ENCODE measurements at places on chromosomes 4 and X. TPM values are rescaled to one million over a fixed set of nuclear protein-coding genes. Genes with fewer than 3 reads are reported as not detected.

DNA sequence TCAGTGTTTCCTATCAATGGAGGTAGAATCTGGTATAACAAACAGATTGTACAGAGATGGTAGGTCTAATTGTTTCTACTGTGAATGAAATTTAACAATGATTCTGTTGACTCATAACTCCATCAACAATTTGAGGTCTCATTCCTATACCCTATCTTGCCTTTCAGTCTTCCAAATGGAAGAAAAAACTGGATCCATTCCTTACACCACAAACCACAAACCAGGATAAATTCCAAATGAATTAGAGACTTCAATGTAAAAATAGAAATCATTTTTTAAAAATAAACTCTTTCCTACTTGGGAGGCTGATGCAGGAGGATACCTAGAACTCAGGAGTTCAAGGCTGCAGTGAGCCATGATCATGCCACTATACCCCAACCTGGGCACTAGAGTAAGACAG, 114.4 kb upstream of the WDR44 start:
- no peak overlapping the region for H3K27ac ChIP-seq
- H3K27me3 ChIP-seq = peaks cover 2% of the 10 kb centered on the region
- H3K4me3 ChIP-seq = no peak overlapping the region
- H3K4me1 ChIP-seq = no peaks in the 10 kb centered on the region
- H3K36me3 ChIP-seq = no peaks in the 10 kb centered on the region

DNA sequence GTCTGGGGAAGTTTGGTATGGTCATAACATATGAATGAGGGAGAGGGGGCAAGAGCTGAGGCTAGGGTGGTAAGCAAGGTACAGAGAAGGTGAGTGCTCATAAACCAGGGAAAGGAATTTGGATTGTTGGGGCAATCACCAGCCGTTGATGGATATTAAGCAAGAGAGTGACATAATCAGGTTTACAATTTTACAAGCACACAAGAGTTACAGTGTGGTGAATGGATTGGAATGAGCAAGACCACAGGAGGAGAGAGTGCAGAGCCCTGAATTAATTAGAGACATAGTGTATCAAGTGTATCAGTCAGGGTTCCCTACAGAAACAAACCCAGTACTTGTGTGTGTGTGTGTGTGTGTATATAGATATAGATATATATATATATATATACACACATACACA, 18.7 kb upstream of the FMR1NB start:
- no peaks in the 10 kb centered on the region for H3K36me3 ChIP-seq
- DNase-seq = no peak
- peaks cover 8% of the 10 kb centered on the region for H3K27me3 ChIP-seq
- no peak overlapping the region for H3K27ac ChIP-seq

GRCh38 chrX:12370497-12370986, 232.3 kb downstream of the FRMPD4 start:
- no peaks in the 10 kb centered on the region for H3K36me3 ChIP-seq
- no peaks in the 10 kb centered on the region for H3K4me1 ChIP-seq
- no peak for DNase-seq
- H3K27ac ChIP-seq = no peak overlapping the region

DNA sequence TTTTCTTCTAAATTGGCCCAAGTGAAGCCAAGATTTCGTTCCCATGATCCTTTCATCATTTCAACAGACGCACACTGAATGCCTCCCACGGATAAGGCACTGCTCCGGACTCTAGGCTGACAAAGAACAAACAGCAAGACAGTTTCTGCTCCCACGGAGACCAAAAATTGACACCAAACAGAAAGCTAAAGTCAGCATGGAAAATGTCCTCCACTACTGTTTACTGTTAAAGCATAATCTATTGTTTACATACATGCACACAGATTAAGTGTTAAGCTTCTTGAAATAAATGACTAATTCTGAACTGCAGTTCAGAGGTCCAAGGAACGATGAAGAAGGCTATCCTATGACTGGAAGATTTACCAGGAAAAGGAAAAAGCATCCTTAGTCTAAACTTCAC, 199.6 kb downstream of the AASDH start:
- no peaks in the 10 kb centered on the region for H3K4me1 ChIP-seq
- H3K36me3 ChIP-seq = no peaks in the 10 kb centered on the region
- no peak overlapping the region for H3K27ac ChIP-seq
- H3K4me3 ChIP-seq = no peak overlapping the region
- no peak for DNase-seq

GRCh38 chr4:114780205-114780604, 181.6 kb downstream of the UGT8 start:
- H3K36me3 ChIP-seq = no peaks in the 10 kb centered on the region
- H3K4me1 ChIP-seq = no peaks in the 10 kb centered on the region
- H3K27me3 ChIP-seq = peaks cover 5% of the 10 kb centered on the region
- DNase-seq = no peak
- no peak overlapping the region for H3K27ac ChIP-seq

DNA sequence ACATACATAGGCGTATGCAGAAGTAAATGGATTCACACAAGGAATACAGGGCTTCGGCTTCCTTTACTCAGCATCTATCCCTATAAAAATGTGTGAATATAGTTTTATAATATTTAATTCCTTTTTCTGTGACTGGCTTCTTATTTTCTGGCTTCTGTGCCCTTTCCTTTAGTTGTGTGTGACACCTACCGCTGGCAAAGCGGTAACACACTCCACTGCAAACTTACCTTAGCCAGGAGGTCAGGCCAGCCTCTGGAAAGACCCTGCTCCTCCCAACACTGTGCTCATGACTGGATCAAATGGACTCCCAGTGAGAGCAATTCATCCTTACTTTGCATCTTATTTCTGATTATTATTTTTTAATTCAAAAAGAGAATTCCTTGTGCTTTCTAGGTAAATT, 244.2 kb downstream of the ANK2 start:
- no peak overlapping the region for H3K27ac ChIP-seq
- no peaks in the 10 kb centered on the region for H3K4me1 ChIP-seq
- H3K36me3 ChIP-seq = no peaks in the 10 kb centered on the region
- peaks cover 13% of the 10 kb centered on the region for H3K27me3 ChIP-seq
- DNase-seq = no peak

GRCh38 chr4:127791391-127791790, 9.3 kb downstream of the HSPA4L start:
- no peak overlapping the region for H3K4me3 ChIP-seq
- no peaks in the 10 kb centered on the region for H3K4me1 ChIP-seq
- no peak for DNase-seq
- peaks cover 42% of the 10 kb centered on the region for H3K27me3 ChIP-seq
- H3K27ac ChIP-seq = no peak overlapping the region

DNA sequence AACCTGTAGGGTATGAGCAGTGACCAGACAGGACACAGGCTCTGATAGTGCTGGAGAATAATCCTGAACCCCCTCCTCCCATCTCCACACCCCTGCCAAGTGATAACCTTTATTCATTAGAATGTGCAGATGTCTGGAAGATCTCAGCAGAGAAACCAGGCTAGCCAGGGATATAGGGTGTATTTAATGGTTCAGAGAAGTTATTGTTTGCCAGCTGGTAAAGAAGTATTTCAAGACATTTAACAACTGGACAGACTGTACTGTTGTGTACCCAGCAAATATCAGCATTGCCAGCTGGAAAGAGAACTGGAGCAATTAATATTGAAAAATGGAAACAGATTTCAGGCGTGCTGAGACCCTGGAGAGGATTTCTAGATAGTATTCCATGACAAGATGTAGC, 94.5 kb downstream of the RASGEF1B start:
- H3K36me3 ChIP-seq = no peaks in the 10 kb centered on the region
- H3K27me3 ChIP-seq = peaks cover 16% of the 10 kb centered on the region
- no peaks in the 10 kb centered on the region for H3K4me1 ChIP-seq
- no peak for DNase-seq
- H3K27ac ChIP-seq = no peak overlapping the region

DNA sequence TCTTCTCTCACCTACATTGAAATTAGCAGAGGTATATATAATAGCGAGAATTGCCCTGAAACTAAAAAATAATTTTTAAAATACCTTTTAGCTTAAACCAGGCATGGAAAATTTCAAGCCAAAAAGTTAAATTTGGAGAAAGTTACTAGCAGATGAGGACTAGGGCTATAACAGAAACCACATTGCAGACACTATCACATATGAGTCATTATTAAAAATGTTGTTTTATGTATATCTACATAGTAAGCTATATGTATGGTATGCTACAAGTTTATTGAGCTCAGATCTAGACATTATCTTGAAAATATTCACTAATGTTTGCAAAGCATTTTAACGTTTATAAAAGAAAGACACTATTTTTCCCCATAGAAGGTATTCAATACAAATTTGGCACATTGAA, 147.8 kb downstream of the PAPSS1 start:
- no peak overlapping the region for H3K4me3 ChIP-seq
- peaks cover 5% of the 10 kb centered on the region for H3K27me3 ChIP-seq
- no peak for DNase-seq
- H3K27ac ChIP-seq = no peak overlapping the region

DNA sequence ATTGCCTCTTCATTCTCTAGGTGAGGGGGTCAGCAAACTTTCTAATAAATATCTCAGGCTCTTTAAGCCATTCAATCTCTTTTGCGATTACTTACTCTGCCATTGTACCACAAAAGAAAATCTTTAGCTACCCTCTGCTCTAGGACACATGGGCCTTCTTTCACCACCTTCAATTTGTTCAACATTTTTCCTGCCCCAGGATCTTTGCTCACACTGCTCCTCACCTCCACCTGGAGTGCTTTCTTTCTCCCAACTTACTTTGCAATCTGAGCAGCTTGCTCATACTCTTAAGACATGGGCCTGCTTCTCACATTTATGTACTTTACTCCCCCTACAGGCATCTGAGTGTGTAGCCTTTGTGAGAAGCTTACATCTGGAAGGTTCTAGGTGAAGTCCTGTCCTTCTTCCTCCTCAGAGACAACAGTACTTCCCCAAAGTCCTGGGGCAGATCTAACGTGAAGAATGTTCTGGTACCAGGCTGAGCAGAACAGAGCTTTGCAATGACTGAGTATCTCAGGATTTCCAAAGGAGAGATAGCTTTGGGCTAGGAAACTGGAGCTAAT, 55.0 kb upstream of the PRDM5 start:
- DNase-seq = peak; percentile 26
- H3K36me3 ChIP-seq = no peaks in the 10 kb centered on the region
- no peak overlapping the region for H3K4me3 ChIP-seq
- H3K4me1 ChIP-seq = peaks cover 2% of the 10 kb centered on the region

DNA sequence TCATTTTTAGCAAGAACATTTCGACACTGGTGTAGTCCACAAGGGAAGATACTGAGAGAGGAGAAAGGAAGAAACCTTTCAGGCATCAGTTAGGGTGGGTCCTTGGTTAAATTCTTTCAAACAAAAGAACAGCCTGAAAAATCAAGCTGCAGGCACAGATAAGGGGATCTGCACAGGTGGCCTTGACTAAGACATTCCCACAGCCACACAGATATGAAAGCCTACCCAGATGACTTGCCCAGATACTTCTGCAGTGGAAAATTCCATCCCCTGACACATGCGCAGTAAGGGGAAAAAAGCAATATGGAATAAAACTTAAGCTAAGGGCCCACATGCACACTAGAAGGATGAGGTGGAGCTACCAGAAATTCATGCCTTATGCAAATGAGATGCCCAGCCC, 8.9 kb upstream of the TMEM165 start:
- H3K4me3 ChIP-seq = no peak overlapping the region
- no peaks in the 10 kb centered on the region for H3K36me3 ChIP-seq
- no peak overlapping the region for H3K27ac ChIP-seq
- H3K4me1 ChIP-seq = peaks cover 26% of the 10 kb centered on the region
- H3K27me3 ChIP-seq = peaks cover 3% of the 10 kb centered on the region
- DNase-seq = no peak

GRCh38 chrX:53795576-53795975, 109.1 kb upstream of the HUWE1 start:
- no peaks in the 10 kb centered on the region for H3K36me3 ChIP-seq
- H3K27me3 ChIP-seq = no peaks in the 10 kb centered on the region
- H3K4me1 ChIP-seq = peaks cover 15% of the 10 kb centered on the region
- no peak overlapping the region for H3K4me3 ChIP-seq

GRCh38 chr4:22670956-22671355, 21.8 kb upstream of the GBA3 start:
- H3K4me1 ChIP-seq = peaks cover 55% of the 10 kb centered on the region
- H3K27me3 ChIP-seq = no peaks in the 10 kb centered on the region
- no peaks in the 10 kb centered on the region for H3K36me3 ChIP-seq

DNA sequence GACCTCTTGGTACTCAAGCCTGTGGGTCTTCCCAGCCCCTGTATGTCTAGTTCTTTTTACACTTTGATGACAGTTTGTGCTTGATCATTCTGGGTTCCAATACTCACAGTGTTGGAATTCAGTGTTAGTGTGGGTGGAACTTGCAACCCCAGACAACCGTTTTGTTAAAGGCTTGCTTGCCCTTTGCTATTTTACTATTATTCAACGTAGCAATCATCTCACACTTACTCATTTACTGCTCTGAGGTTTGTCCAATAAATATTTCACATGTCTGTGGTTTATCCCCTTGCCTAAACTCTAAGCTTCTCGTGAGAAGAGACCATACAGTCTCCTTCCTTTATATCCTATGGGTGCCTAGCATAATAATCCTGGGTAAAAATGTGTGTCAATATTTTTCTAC, 15.3 kb downstream of the CCNG2 start:
- H3K27me3 ChIP-seq = no peaks in the 10 kb centered on the region
- no peak overlapping the region for H3K27ac ChIP-seq
- H3K4me1 ChIP-seq = no peaks in the 10 kb centered on the region
- peaks cover 20% of the 10 kb centered on the region for H3K36me3 ChIP-seq

DNA sequence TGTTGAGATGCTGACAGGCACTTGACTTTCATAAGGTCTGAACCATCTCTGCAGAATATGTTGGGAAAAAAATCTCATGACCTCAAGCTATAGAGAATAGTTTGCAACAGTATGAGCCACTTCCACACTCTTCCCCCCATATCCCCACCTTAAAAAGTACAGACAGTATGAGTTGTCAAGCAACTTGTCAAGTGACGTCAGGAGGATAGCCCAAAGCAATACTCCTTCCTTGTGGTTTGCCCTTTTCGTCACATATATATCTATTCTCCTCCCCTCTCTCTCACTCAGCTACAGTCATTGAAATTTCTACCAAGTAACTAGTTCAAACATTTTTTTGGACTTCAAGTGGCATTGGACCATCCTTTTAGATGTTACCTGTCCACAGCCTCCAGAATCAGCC, 67.7 kb downstream of the MCF2 start:
- no peaks in the 10 kb centered on the region for H3K27me3 ChIP-seq
- H3K4me3 ChIP-seq = no peak overlapping the region
- H3K27ac ChIP-seq = no peak overlapping the region
- DNase-seq = no peak
- no peaks in the 10 kb centered on the region for H3K36me3 ChIP-seq

DNA sequence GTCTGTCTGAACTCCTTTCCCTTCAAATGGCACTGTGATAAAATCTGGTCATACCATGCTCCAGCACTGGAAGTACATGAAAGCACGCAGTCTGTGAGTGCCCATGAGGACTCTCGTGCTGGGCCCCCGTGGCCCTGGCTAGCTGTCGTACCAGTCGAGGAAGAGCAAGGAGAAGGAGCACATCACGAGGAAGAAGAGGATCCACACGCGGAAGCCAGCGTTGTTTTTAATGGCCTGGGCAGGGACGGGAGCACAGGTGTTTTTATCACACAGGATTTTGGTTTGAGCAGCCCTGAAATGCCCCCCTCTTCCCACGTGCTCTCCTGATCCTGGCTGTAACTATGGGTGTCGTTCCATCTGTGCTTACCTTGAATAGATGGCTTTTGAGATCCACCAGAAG, 33.0 kb downstream of the NSG1 start:
- H3K4me1 ChIP-seq = peaks cover 29% of the 10 kb centered on the region
- DNase-seq = no peak
- peak overlapping the region; percentile 35 for H3K27ac ChIP-seq

PNMA6F gene
- total RNA-seq = not detected

SLC16A2 gene
- total RNA-seq = 0.36 TPM

TAF1 gene
- 26.8 TPM for total RNA-seq

CORIN gene
- 0.34 TPM for total RNA-seq

PARM1 gene
- total RNA-seq = not detected

F8A2 gene
- total RNA-seq = not detected

ABCE1 gene
- total RNA-seq = 186 TPM

IL13RA1 gene
- not detected for total RNA-seq

TAF7L gene
- not detected for total RNA-seq

All from activated CD8-positive, alpha-beta T cell treated with anti-CD3 and anti-CD28 coated beads for 36 hours (primary cell).